Mucosa of descending colon (tissue), 3 donors: ENCODE measurements at places on chromosomes 4 and X. TPM values are rescaled to one million over a fixed set of nuclear protein-coding genes. Genes with fewer than 3 reads are reported as not detected.

The DCX gene
- 0.22 TPM for total RNA-seq

The MAMLD1 gene
- total RNA-seq: 1.0 TPM

The CXCL6 gene
- total RNA-seq: not detected

The MAGED4B gene
- 15.7 TPM for total RNA-seq

The SYP gene
- 14.5 TPM for total RNA-seq

The CORIN gene
- total RNA-seq: 0.52 TPM

The TCEAL2 gene
- 17.8 TPM for total RNA-seq

- DNase-seq: no peak
Measured at GRCh38 chr4:14856934-14857235, 145.4 kb upstream of the CPEB2 start.

DNA sequence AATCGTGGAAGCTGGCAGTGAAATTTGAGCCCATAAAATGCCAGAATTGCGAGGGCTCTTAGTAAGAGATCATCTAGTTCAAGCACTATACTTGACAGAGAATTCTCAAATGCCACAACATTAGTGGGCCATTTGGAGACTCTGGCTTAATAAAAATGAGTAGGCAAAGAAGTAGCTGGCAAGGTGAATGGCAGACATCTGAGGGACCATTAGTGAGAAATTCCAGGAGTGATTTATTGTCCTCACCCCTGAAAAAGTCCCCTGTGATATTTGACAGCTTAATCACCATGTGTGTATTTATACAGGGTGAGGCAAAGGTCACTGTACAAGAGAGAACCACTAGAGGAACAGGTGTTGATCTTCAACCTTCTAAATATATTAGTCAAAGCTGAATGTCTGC is 207.5 kb downstream of the CHRDL1 start:
- DNase-seq: no peak

DNA sequence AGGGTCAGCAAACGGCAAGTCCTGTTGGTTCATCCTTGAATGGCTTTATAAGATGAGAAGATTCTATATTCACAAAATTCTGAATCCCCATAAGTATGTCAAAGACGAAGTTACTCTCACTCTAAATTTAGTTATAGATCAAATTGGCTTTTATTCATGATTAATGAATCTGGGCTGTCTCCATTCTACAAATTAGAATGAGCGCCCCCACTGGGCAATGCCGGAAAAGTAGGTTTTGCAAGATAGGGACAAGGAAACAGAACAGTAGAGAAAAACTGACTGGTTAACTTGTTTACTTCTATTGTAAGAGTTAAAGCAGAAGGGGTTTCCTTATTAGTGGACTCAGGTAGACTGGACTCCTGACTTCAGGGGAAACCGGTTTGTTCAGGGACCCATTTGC is 100.3 kb downstream of the F11 start:
- no peak for DNase-seq

DNA sequence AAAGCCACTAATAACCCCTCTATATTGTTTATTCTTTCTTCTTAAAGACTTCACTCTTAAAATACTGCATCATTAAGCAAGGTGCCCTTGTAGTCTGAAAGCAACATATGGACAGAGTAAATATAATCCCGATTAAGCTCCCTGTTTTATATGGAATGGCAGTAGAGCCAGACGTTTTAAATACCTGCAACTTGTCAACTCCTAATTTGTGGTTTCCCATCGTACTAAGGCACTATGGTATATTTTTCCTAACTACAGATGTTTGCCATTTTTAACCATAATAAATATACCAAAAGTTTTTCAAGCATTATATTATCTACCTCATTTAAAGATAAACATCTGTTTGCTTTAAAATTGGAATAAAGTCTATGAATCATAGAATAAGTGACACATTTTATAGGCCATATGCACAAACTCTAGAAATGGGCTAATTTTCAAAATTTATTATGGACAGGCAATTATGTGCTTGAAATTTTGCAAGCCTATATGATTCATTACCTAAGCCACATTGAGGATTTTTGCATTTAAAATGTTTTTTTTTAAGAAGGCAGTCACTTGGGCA is 194.6 kb downstream of the FRMPD4 start:
- no peak for DNase-seq

DNA sequence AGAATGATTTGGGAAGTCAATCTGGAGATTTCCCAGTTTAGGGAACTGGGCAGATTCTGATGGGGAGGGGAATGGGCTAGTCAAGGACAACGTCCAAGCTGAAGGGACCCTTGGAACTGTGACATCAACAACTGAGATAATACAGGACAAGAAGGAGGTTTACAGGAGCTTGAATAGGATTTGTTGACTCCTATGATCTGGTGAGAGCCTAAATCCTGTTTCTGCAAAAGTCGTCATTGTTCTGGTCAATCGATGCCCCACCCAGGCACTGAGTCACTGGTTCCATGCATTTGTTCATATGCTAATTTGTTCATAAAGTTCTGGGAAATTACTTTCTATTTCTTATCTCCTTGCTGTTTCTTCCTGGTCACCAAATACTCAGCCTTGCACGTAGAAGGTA is 15.3 kb upstream of the PDGFRA start:
- no peak for DNase-seq

DNA sequence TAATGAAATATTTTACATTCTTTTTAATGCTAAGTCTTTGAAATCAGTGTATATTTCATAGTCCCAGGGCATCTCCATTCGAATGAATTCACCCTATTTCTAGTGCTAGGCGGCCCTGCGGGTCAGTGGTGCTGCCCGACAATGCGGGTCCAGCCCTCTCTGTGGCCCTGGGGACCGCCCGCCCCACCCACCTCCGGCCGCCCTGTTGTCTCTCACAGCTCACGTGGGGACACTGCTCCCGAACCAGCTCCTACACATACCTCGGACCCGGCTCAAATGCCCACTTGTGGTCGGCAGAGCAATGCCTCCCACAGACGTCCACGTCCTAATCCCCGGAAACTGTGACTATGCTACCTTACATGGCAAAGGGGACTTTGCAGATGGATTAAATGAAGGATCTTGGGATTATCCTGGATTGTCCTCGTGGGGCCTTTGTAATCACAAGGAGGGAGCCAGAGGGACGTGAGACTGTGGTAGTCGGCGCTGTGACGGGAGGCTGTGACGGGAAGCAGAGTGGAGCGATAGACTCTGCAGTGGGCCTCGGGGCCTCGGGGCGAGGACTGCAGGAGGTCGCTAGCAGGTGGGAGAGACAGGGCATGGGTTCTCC is 92.3 kb upstream of the PSAPL1 start:
- no peak for DNase-seq

DNA sequence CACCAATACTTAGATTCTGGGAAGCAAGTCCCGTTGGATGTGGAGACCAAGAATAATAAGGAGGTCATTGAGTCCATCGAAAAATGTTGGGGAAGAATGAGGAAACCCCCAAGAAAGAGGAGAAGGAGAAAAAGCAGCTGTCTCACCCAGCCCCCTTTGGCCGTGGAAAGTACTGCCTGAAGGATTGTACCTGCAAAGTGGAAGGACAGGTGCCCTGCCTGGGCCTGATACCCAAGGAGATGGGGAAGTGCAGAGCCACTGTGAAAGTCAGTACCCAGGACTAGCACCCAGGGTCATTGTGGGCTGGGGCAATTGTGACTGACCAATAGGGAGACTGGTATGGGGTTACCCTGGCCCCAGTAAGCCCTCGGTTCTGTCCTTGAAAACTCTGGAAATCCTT is 13.8 kb upstream of the CFAP299 start:
- no peak for DNase-seq

DNA sequence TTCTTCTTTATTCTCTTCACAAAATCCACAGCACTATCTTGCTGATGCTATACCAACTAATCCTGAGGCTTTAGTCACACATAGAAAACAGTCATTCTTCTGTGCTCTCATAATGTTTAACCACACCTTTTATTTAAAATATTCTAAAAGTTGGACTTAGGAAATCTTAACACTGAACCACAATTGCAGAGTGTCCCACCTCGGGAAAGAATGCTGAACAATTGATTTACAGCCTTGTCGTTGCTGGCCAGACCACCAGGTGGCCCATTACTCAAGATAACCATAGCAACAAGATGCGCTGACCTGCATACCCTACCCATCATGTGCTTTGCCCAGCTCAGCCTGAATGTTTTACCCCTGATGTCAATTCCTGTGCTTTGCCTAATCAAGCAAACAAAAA is 100.8 kb downstream of the ARSJ start:
- DNase-seq: no peak

DNA sequence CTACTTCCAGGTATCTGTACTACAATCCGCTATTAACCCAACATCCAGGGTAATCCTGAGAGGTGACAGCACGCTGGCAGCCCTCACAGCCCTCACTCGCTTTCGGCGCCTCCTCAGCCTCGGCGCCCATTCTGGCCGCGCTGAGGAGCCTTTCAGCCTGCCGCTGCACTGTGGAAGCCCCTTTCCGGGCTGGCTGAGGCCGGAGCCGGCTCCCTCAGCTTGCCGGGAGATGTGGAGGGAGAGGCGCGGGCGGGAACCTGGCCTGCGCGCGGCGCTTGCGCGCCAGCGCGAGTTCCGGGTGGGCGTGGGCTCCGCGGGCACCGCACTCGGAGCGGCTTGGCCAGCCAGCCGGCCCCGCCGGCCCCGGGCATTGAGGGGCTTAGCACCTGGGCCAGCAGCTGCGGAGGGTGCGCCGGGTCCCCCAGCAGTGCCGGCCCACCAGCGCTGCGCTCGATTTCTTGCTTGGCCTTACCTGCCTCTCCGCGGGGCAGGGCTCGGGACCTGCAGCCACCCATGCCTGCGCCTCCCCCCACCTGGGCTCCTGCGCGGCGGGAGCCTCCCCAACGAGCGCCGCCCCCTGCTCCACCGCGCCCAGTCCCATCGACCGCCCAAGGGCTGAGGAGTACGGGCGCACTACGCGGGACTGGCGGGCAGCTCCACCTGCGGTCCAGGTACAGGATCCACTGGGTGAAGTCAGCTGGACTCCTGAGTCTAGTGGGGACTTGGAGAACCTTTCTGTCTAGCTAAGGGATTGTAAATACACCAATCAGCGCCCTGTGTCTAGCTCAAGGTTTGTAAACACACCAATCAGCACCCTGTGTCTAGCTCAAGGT is 87.3 kb downstream of the PRSS12 start:
- peak; percentile 61 for DNase-seq
